ENCODE measurements at places on chromosomes 13 and 19.

- no peak for DNase-seq
Observed at GRCh38 chr19:39411081-39411831, 1.2 kb upstream of the PLEKHG2 start.

DNA sequence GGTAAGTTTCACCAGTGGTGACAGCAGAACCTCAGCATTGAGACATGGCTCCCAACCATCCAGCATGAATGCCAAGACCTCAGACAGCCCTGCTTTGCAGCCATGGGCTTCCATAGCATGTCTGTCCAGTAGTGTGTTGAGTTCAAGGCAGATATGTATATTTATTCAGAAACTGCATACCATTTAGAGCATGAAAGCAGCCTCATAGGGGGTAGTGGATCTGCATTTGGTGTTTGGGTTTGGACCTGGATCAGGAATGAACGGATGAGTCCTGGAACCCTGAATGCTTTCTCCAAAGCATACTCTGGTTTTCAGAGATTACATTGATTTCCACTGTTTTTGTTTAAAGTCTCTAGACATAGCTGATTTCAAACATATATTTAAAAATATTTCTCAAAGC is 114.3 kb downstream of the ESD start:
- DNase-seq, result no peak

DNA sequence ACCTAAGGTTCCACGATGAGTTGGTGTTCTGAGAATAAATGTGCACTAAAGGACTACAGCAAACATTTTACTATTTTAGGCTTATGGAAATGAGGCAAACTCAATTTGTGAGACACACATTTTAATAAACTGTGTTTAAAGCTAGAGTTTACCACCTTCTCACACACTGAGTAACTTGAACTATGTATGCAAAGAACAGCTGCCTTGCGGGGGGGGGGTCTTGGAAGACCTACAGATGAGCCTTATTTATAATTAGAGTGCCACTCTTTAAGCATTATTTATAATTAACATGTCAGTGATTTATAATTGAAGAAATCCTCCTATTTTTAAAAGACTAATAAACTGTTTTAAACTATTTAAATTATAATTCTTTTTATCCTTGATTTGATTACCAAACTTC is 300.4 kb downstream of the DLEU7 start:
- no peak for DNase-seq

DNA sequence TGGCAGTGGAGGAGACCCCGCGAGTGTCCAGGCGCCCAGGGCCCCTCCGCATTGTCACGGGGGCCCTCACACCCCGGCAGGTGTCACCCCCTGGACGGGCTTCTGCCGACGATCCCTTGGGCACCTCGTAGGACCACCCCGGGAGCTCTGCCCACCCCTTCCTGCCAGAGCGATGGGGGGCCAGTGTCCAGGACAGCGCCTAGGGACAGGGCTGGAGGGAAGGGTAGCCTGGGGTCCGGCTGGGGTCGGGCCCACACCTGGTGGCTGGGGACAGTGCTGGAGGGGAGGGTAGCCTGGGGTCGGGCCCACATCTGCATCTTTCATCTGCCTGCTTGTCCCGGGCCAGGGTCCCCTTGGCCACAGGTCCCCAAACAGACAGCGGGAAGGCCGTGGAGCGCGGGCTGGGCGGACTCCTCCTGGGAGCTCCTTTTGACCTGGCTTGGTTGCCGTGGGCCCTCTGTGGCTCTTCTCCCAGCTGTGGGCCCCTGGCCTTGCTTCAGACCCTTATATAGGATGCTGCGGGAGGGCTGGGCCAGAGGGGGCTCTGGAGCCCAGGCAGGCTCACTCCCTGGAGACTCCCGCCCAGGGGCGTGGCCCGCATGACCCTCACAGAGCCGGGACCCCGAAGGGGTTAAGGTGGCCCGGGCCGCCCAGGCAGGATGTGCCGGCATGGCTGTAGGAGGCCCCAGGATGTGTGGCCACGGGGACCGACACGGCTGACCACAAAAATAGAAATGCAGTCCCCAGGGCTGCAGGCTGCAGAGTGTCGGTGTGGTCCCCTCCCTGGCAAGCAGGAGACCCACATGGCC is 74.1 kb upstream of the MCF2L start:
- no peak for DNase-seq

GRCh38 chr13:65592731-65593130 is 1637.4 kb downstream of the PCDH9 start:
- no peak for DNase-seq

DNA sequence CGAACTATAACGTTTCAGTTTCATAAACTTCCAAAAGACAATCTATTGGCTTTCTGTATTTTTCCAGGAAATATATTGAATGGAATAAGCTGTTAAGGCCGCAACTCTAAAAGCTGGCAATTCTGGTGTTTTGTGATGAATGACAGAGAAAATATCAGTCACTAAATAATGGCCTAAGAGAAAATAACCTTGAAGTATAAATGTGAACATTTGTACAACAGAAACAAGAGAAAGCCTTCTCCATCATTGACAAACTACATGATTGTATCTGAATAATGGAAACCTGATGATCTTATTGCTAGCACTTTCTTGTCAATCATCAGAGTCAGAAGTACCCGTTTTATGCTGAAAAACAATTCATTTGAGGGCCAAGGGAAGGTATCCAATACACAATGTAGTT is 134.3 kb downstream of the TRPC4 start:
- no peak for DNase-seq

GRCh38 chr13:44927968-44928367 is 61.3 kb downstream of the NUFIP1 start:
- no peak for DNase-seq

- DNase-seq, result no peak
Observed at GRCh38 chr13:41428155-41428554, 29.2 kb upstream of the RGCC start.

DNA sequence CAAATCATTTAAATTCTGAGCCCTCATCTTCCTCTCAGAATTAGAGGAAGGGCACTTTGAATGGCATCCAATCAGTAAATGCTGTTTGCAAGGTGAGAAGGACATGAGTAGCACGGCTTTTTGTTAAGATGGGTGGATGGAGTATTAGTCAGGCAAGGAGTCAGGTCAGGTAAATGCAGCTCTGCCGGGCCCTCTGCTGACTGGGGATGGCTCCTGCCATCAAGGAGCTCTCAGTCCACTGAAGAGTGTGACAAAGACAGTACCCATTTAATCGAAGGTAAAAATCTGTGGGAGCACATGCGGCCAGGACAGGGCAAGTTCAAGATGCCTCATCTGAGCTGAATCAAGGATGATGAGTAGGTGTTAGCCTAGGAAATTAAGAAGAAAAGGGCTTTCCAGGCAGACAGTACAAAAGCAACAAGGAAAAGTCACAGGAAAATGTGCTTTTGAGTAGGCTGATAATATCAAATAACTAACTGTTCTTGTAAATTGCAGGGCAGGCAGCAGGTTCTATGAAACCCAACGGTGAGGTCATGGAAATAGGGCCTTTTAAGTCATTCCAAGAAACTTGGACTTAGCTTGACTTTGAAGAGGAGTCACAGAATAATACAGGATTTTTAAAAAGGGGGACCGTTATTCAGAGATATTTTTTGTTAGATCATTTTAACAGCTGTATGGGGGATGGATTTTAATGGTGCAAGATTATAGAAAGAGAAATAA is 670.5 kb upstream of the ARGLU1 start:
- DNase-seq, result no peak

- DNase-seq, result no peak
Observed at GRCh38 chr13:110354123-110354627, 47.1 kb downstream of the COL4A2 start.

DNA sequence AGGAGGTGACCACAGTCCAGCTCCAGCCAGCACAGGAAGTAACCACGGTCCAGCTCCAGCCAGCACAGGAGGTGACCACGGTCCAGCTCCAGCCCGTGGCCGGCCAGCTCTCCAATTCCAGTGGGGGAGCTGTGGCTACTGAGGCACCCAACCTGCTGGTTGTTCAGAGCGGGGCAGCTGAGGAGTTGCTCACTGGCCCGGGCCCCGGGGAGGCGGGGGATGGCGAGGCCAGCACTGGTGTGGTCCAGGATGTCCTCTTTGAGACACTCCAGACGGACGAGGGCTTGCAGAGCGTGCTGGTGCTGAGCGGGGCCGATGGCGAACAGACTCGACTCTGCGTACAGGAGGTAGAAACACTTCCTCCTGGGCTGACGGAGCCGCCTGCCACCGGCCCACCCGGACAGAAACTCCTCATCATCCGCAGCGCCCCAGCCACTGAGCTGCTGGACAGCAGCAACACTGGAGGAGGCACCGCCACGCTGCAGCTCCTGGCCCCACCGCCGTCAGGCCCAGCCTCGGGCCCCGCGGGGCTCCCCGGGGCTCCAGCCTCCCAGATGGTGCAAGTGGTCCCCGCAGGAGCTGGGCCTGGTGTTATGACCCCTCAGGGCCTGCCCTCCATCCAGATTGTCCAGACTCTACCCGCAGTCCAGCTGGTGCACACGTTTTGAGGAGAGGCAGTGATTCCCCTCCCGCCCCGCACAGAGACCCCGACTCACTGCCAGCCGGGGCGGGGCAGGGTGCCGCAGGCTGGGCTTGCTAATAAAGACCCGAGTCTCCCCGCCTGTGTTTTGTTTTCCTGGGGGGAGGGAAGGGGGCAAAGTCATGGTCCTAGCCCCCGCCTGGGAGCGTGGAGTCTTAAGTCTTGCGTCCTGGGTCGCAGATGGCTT is 1.0 kb upstream of the NAT14 start:
- no peak for DNase-seq

DNA sequence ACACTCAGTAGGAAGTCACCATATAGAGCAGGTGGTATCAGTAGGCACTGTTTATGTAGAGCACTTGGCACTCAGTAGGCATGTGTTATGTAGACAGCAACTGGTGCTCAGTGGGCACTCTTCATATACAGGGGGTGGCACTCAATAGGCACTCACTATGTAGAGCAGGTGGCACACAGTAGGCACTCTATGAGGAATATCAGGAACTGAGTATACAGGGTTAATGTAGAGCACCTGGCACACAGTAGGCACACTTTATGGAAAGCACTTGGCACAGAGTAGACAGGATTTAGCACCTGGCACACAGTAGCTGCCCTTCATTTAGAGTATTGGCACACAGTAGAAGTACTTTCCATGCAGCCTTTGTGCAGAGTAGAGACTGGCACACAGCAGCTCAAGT is 1.1 kb upstream of the CYP4F3 start:
- no peak for DNase-seq

- no peak for DNase-seq
Observed at GRCh38 chr13:43196086-43196621, 172.8 kb downstream of the DNAJC15 start.

GRCh38 chr13:99009987-99010551 is 32.2 kb upstream of the DOCK9 start:
- no peak for DNase-seq

- DNase-seq, result no peak
Observed at GRCh38 chr13:112102243-112102642, 35.3 kb downstream of the SOX1 start.

- DNase-seq, result no peak
Observed at GRCh38 chr13:114148521-114148855, 16.1 kb upstream of the RASA3 start.

DNA sequence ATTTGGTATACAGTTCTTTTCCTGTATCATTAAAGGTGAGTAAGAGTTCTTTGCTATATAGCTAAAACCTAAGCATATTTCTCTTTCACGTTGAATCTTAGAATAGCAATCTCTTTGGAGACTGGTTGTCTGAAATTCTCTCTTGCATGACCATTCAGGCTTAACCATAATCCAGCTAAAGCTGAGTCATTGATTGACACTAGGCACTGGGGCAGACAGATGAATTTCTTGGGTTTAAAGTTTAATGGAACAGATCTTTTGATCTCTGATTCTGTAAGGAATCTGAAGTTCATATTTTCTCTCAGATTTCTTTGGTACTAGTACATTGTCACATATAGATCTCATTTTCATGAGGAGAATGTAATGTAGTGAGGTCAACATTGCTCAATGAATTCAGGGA is 397.3 kb upstream of the MIR17HG start:
- no peak for DNase-seq

DNA sequence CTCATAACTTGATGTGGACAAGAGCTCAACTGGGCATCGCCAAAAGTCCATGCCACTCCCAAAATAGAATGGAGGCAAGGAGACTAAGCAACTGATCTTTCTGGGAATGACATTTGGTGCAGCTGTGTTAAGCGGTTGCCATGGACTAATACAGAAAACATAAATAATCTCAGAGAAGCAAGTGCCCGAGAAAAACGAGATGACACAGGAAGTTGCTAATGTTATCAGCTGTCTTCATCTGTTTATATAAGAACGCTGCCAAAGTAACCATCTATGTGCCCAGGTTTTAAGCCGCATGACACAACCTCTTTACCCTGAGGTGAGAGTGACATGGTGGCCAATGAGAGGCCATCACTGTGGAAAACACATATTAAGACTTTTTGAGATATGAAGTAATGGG is 54.9 kb upstream of the SACS start:
- DNase-seq, result peak; percentile 31

DNA sequence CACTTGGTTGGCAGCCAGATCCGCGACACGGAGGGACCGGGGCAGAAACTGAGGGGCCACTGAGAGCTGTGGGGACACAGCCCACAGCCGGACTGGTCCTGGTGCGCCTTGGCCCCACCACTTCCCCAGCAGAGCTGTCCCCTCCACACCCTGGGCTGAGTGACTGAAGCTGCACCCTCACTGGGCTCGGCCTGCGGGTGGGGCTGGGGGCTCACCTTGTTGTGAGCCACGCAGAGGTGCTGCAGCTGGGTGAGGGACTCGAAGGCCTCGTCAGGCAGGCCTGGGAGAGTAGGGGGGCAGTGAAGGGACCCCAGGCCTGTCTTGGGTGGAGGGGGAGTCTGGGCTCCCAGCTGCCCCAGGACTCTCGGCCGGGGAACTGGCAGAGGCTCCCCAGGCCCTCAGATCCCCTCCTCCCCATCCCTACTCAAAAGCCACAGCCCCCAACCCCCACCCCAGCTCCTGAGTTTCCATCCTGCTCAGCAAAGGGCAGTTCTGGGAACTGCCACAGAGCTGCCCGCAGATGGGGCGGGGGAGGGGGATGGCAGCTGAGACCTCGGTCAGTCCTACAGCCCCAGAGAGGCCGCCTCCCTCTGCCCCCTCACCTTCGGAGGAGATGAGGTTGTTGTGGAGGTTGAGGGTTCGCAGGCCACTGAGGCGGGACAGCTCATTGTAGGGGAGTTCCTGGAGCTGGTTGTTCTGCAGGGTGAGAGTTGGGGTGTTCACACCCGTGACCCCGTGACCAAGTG is 2.3 kb downstream of the PODNL1 start:
- no peak for DNase-seq

- no peak for DNase-seq
Observed at GRCh38 chr19:12034620-12035019, 859 bp downstream of the ZNF433 start.

DNA sequence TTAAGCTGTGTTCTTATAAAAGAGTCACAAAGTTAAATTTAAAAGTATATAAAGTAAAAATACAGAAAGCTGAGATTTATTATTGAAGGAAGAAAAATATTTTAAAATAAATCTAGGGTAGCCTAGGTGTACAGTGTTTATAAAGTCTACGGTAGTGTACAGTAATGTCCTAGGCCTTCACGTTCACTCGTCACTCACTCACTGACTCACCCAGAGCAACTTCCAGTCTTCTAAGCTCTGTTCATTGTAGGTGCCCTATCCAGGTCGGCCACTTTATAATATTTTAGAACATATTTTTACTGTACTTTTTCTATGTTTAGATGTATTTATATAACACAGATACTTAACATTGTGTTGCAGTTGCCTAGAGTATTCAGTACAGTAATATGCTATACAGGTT is 47.4 kb downstream of the NDFIP2 start:
- no peak for DNase-seq

Measured in HFF-Myc (cell line).